T-cell (primary cell): ENCODE measurements at places on chromosomes 1 and 21. TPM values are rescaled to one million over a fixed set of nuclear protein-coding genes. Genes with fewer than 3 reads are reported as not detected.
A peak's percentile ranks its signal among the peaks of the same experiment; 100 is the strongest.

Gene RGS18
- 0.72 TPM for total RNA-seq

Gene STK40
- 29.6 TPM for total RNA-seq

Gene S100A1
- total RNA-seq = not detected

Gene ANKRD35
- not detected for total RNA-seq

Gene REG4
- total RNA-seq = 3.0 TPM

Gene ANGEL2
- 67.3 TPM for total RNA-seq

Gene RER1
- 84.3 TPM for total RNA-seq

DNA sequence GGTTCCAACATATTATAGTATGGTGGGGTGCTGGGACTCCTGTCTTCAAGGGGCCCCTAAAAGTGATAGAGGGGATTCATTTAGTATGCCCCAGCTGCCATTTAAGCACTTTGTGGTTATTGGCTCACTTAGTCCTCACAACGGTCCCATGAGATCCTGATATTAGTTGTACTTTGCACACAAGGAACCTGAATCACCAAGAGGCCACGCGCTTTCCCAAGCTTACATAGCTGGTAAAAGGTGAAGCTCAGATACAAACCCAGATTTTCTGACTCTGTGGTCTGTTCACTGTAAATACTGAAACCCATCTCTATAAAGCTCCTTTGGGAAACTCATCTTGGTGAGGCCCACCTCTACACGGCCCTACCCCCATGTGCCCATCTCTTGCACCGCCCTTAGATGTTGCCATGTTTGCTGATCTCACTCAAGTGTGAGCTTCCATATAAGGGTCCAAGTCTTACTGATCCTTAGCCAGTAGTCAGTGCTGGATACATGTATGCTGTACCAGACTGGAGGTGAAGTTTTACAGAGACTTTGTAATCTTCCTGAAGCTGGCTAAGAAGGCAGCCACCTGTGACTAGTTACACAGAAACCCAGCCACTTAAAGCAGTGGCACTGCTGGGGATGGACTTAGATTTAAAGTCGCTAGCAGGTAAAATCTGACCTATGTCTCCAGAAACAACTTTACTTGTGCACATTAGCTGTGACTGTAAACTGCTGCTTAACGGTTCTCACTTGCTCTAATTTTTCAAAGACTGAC lies 124.4 kb upstream of the HOOK1 start:
- H3K4me3 ChIP-seq = no peak overlapping the region
- DNase-seq = no peak
- H3K4me1 ChIP-seq = no peaks in the 10 kb centered on the region
- H3K27me3 ChIP-seq = no peaks in the 10 kb centered on the region

DNA sequence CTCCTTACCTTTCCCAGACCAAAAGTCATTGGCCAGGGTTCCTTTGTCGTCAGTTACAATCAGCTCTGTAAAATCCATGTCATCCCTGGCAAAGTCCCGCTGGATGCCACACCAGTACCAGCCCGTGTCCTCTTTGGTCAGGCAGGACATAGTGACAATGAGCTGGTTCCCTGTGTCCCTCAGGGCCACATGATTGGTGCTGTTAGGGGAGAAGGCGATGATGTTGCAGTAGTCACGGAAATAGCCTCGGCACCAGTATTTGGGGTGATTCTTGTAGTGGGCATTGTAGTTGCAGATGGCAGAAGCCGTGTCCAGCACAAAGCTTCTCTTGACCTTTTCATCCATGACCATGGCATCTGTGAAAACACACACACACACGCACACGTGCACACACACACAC lies 14.8 kb downstream of the ADORA3 start:
- no peaks in the 10 kb centered on the region for H3K4me1 ChIP-seq
- no peak overlapping the region for H3K4me3 ChIP-seq
- H3K27me3 ChIP-seq = no peaks in the 10 kb centered on the region
- DNase-seq = no peak

- H3K27me3 ChIP-seq = peaks cover 65% of the 10 kb centered on the region
- no peak overlapping the region for H3K27ac ChIP-seq
- H3K4me3 ChIP-seq = no peak overlapping the region
Observed at GRCh38 chr1:119005724-119006405, 17.7 kb upstream of the TBX15 start.

DNA sequence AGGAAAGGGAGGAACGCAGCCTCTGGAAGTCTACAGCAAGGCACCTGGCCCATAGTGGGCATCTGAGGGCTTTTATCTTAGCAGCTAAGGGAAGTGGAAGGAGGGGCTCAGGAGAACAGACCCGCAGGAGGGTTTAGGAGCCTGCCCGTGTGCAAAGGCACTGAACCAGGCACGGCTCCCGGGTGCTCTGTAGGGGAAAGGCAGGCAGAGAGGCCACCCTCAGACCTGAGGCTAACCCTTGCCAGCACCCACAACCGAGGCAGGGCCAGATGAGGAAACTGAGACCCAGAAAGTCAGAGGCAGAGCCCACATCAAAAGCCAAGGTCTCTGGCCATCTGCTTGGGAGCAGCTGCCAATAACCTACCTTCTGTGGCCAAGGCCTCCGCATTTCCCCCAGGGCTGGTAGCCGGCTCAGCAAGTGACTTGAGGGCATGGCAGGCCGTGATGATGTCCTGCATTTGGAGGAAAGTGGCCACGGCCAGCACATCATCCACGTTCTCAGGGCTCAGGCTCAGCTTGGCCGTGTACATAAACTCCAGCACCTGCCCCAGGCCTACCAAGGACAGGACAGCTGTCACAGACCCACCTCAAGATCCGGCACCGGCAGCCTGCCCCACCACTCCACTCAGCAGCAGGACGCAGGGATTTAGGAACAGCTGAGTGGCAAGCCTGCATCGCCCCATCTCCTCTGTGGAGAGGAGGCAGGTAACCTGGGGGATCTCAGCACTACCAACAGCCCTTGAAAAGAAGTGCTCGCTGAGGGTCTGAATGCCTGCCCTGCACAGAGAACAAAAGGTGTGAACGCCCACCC lies 29.1 kb downstream of the ZBTB17 start:
- peaks cover 51% of the 10 kb centered on the region for H3K4me1 ChIP-seq
- H3K4me3 ChIP-seq = no peak overlapping the region
- no peak for DNase-seq
- no peaks in the 10 kb centered on the region for H3K27me3 ChIP-seq

DNA sequence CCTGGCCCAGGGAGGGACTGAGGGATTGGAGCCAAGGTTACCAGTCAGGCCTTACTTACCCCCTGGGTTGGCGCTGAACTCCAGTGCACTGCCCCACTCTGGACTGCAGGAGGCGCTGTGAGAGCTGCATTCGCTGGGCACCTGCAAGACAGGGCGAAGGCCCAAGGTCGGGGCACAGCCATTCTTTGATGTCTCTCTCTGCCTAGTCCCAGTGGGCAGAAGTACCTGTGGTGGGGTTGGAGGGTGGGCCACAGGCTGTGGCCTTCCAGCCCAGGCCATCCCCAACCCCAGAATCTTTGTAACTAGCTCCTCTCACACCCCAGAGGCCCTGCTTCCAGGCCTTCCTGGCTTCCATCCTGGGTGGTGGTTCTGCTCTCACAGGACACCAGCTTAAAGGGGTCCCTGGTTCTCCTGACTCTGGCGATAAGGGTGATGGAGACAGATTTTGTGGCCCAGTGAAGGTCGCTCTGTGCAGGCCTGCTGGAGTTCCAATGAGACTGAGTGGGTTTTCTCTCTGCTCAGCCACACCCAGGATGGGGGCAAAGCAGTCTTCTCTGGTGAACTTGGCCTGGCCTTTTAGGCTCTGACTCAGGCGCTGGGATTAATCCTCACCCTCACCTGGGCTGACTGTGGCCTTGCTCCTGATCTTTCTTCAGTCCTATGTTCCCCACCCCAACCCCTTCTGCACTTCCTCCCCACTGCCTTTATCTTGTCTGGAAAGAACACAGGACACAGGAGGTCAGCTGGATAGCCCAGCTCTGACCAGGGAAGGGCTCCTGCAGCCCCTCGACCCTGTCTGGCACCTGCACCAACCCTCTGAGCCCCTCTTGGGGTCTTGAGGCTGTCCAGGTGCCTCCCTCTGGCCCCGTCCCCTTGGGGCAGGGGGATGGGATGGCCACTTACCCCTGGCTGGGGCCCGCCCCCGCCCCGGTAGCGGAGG lies 954 bp downstream of the MYOG start:
- no peak overlapping the region for H3K27ac ChIP-seq
- DNase-seq = no peak
- H3K27me3 ChIP-seq = no peaks in the 10 kb centered on the region
- no peaks in the 10 kb centered on the region for H3K36me3 ChIP-seq
- no peaks in the 10 kb centered on the region for H3K4me1 ChIP-seq

GRCh38 chr1:109687641-109688499 lies at the start of gene GSTM1:
Gene GSTM1 (plus strand): TSS chr1:109687817. CDS start chr1:109687874, 57 bp downstream.
- peaks cover 2% of the 10 kb centered on the region for H3K36me3 ChIP-seq
- peaks cover 14% of the 10 kb centered on the region for H3K4me1 ChIP-seq
- no peak within 1 kb of the TSS for H3K4me3 ChIP-seq
- peak; percentile 75 for DNase-seq
- H3K27ac ChIP-seq = no peak within 1 kb of the TSS

DNA sequence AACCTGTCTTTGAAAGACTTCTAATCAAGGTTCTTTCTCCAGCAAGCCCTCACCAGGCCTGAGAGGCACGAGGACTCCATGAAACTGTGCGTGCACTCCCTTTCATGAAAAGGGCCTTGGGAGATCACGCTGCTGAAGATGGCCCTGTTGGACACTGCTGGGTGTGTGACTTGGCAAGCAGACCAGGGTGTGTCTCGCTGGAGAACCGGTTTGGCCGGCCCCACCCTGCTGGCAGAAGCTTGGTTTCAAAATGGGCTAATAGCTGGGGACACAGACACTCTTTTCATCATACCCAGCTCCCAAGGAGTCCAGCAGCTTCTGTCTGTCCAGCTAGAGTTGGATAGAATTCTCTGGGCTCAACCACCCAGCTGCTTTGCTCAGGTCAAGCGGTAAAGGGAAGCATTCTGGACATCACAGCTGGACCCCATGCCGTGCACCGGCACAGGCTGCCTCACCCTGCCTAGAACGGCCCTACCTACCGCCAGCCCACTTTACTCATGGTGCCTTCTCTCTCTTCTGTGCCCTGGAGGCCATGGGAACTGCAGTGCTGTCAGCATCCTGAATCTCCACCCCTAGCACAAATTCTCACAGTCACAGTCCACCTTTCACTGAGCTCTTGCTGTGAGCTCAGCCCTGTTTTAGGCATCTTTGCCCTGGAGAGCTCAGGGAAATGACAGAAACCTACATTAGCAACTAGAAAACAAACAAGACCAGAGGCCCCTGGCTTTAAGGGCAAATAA lies 24.6 kb downstream of the PKP1 start:
- H3K4me1 ChIP-seq = peaks cover 17% of the 10 kb centered on the region
- H3K27me3 ChIP-seq = peaks cover 46% of the 10 kb centered on the region
- H3K4me3 ChIP-seq = no peak overlapping the region
- no peak for DNase-seq
- H3K27ac ChIP-seq = no peak overlapping the region

GRCh38 chr21:35677298-35677841 lies 383.0 kb downstream of the SETD4 start:
- no peaks in the 10 kb centered on the region for H3K4me1 ChIP-seq
- DNase-seq = no peak
- no peaks in the 10 kb centered on the region for H3K36me3 ChIP-seq
- no peak overlapping the region for H3K4me3 ChIP-seq
- H3K27me3 ChIP-seq = peaks cover 4% of the 10 kb centered on the region
- H3K27ac ChIP-seq = no peak overlapping the region

- H3K27me3 ChIP-seq = no peaks in the 10 kb centered on the region
- DNase-seq = peak; percentile 42
- H3K27ac ChIP-seq = peak overlapping the region; percentile 56
- no peaks in the 10 kb centered on the region for H3K36me3 ChIP-seq
Observed at GRCh38 chr1:101238031-101238628, 1.3 kb downstream of the S1PR1 start.

DNA sequence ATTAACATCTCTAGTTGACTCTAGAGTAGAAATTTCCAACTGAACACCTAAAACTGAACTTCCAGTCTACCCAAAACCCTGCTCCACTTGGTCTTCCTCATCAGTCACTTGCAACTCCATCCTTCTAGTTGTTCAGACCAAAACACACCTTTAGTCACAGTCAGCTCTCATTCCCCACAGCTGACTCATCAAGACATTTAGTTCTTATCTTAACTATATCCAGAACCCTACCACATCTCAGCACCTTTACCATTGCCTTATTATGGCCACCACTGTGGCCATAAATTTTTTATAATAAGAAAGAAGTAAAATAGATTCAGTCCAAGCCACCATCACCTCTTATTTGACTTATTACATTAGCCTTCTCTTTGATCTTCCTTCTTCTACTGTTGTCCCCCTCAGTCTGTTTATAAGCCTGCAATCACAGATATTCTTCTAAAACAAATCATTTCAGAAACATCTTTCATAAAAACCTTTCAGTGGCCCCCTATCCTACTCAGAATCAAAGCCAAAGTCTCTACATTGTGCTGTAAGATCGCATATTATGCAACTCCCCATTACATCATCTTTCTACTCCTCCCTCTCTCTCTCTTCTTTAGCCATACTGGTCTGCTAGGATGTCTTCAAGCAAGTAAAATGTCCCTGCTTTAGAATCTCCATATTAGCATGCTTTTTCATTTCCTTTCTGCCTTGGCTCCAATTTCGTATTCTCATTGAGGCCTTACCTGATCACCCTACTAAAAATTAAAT lies 275.9 kb downstream of the LRRC40 start:
- DNase-seq = no peak
- H3K36me3 ChIP-seq = no peaks in the 10 kb centered on the region
- no peak overlapping the region for H3K4me3 ChIP-seq
- no peaks in the 10 kb centered on the region for H3K4me1 ChIP-seq
- no peak overlapping the region for H3K27ac ChIP-seq

DNA sequence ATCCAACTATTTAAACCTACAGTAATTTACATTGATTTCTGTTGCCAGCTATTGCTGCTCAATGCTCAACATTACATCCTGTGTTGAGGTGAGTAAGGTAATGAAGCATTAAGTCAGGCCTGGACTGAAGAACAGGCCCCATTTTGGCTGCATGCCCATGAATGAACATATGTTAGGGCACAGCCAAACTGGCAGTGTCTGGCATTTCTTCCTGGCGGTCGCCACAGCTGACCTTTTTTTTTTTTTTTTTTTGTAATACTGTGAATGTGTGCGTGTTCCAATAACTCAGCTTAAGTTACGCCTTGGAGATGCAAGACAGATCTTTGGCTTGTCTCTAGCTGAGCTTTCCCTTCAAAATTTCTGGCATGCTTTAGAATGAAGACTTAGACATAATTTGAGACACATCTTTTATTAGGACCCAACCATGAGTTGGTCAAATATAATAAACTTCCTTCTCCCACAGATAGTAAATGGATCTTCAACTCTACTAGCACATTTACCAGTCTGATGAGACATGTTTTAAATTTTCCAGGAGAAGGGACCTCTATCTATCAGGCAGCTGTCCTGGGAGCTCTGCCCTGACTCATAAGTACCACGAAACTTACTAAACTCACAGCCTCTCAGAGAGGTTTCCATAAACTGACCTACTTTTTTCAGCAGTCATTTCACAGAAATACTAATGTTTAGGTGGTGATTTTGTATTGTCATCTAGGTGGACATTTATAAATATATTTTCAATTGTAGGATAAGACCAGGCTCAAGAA lies 341.1 kb upstream of the RUNX1 start:
- H3K27me3 ChIP-seq = no peaks in the 10 kb centered on the region
- H3K4me3 ChIP-seq = no peak overlapping the region
- no peak overlapping the region for H3K27ac ChIP-seq
- no peaks in the 10 kb centered on the region for H3K36me3 ChIP-seq
- no peak for DNase-seq
